Smooth muscle cell of the brain vasculature (primary cell): ENCODE measurements at places on chromosomes 4 and X.

GRCh38 chr4:144674711-144675110, 28.8 kb downstream of the HHIP start:
- DNase-seq: no peak

- DNase-seq: no peak
These were observed 8.0 kb upstream of the HS3ST1 start for GRCh38 chr4:11436673-11437072.

GRCh38 chrX:19646282-19646681, 131.0 kb upstream of the MAP3K15 start:
- no peak for DNase-seq

GRCh38 chr4:87032884-87033533, 98.2 kb downstream of the AFF1 start:
- no peak for DNase-seq

- DNase-seq: no peak
These were observed 387.3 kb upstream of the ADGRL3 start for GRCh38 chr4:60812811-60813210.

DNA sequence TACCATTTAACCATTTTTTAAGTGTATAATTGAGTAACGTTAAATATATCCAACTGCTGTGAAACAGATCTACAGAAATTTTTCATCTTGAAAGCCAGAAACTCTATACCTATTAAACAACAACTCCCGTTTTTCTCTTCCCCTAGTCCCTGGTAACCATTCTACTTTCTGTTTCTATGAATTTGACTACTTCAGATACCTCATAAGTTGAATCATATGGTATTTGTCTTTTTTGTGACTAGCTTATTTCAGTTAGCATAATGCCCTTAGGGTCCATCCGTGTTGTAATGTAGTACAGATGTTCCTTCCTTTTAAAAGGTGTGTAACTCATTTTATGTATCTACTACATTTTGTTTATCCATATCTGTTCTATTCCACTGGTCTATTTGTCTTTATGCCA, 48.7 kb downstream of the STAG2 start:
- no peak for DNase-seq

GRCh38 chr4:95050980-95051701, 293.4 kb downstream of the BMPR1B start:
- DNase-seq: no peak

GRCh38 chr4:5654791-5655190, 53.6 kb downstream of the EVC2 start:
- no peak for DNase-seq

GRCh38 chr4:184409911-184410692, 64.2 kb downstream of the IRF2 start:
- DNase-seq: no peak

GRCh38 chr4:125703443-125703842, 388.7 kb downstream of the FAT4 start:
- DNase-seq: no peak

GRCh38 chr4:100746141-100746739, 228.4 kb upstream of the EMCN start:
- DNase-seq: no peak
